ENCODE measurements at places on chromosomes 16 and 17.

GRCh38 chr16:46972429-46973206 is 856 bp downstream of the DNAJA2 start:
- DNase-seq: peak; percentile 10

GRCh38 chr17:69451416-69452394 is 37.2 kb downstream of the MAP2K6 start:
- DNase-seq: no peak

- DNase-seq: no peak
These were observed 41.9 kb upstream of the SKAP1 start for GRCh38 chr17:48471817-48472410.

GRCh38 chr17:65495122-65496055 is 66.1 kb downstream of the AXIN2 start:
- DNase-seq: no peak

DNA sequence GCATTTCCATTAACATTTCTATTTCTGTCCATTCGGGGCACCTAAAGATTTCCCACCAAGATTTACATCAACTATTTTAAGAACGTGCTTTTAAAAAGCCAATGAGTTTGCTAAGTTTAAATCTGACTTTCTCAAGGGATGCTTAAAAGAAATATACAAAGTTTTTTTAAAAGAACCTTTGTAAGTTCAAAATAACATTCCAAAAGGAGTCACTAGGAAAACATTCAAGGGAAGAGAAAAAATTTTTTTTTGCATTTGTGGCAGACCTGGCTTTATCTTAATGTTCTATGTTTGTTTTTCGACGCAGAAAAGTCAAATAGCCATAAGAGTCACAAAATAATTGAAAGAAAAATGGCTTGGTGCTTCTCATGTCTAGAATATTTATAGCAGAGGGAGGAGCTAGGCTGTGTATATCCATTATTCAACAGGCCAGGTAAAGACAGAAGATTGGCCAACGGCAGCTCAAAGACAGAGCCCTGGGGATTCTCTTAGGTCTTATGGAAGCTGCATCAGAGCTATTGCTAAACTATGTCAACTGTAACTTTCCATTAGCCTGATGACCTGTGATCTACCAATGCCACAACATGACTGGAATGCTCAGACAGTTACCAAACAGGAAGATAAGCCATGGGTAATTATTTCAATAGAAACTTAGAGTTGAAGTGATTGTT is 37.8 kb upstream of the MYOCD start:
- DNase-seq: no peak

- no peak for DNase-seq
These were observed 12.7 kb upstream of the FOXN1 start for GRCh38 chr17:28493460-28493859.

- DNase-seq: no peak
These were observed 25.6 kb downstream of the GOSR2 start for GRCh38 chr17:46948544-46948943.

DNA sequence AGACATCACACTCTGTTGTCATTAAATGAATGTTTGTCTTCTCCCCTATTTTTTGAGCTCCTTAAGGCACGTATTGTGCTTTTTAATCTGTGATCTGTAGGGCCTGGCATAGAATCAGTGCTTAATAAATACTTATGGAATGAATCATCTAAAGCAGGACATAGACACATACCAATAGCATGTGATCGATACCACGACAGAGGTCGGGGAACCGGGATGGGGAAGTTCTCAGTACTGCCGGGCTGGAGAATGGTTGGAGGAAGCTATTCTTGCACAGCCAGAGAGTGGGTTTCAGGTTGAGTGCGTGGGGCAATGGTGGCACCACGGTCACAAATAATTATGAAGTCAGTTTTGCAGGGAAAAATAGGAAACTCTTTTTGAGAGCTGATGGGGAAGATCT is 26.8 kb downstream of the NLRP1 start:
- no peak for DNase-seq

DNA sequence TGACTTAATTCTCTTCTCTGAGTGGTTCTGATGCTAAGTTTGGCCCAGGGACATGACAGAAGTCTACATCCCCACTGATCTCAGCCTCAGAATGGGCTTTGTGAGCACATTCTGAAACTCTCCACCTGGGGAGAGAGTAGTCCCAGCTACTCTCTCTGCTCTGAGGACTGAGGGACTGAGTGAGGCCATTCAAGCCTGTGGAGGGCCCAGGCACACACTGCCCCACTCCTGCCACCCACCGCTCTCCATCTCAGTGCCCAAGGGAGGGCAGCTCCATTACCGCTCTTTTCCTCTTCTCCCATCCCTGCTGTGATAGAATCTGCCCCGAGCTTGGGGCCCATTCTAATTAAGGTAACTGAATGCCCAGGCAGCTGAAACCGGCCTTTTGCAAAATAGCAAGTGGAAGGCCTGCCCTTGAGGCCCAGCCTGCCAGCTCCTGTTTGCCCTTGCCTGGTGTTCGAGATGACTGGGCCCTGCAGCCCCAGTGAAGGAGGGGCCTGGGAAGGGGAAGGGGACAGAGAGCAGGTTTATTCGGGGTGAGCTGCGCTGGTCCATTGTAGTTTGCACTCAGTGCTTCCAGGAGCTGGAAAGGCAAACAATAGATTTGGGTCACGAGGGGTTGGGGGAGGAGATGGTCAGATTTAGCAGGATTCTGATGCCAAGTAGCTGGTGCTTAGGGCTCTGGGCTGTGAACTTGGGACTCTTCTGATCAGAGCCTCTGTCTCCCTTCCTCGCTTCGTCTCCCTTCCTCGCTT is 76.2 kb downstream of the RAB11FIP4 start:
- no peak for DNase-seq

DNA sequence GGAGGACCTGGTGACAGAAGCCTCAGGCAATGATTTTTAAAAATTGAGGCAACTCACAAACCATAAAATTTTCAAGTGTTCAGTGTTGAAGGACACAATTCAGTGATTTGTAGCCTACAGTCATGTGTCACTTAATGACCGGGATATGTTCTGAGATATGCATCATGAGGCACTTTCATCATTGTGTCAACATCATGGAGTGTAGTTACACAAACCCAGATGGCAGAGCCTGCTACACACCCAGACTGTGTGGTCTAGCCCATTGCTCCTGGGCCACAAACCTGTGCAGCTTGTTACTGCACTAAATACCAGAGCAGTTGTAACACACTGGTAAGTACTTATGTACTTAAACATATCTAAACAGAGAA is 1.6 kb downstream of the PRSS41 start:
- DNase-seq: peak; percentile 61

- peak; percentile 60 for DNase-seq
These were observed 138.7 kb downstream of the GAS7 start for GRCh38 chr17:10059684-10060211.

DNA sequence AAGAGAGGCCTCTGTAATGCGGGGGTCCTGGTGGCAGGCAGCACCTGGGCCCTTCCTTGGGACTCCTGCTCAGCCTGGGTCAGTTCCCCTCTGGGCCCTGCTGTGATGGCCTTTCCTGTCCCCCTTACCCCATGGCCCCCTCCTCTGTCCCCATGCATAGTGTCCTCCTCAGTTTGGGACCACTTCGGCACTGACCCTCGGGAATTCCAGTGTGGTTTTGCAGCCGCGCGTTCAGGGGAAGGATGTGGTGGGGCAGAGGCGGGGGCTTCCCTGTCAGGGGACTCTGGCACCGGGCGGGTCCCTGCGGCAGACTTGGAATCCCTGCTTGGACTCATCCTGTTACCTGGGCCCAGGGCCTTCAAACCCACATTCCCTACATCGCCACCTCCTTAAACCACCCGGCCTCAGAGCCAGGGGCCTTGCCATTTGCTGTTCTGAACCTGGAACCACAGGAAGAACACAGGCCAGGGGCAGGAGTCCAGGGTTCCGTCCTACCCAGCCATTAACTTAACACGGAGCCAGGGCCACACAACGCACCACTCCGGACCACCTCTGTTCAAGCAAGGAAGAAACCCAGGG is 31.4 kb upstream of the EIF1 start:
- DNase-seq: no peak

DNA sequence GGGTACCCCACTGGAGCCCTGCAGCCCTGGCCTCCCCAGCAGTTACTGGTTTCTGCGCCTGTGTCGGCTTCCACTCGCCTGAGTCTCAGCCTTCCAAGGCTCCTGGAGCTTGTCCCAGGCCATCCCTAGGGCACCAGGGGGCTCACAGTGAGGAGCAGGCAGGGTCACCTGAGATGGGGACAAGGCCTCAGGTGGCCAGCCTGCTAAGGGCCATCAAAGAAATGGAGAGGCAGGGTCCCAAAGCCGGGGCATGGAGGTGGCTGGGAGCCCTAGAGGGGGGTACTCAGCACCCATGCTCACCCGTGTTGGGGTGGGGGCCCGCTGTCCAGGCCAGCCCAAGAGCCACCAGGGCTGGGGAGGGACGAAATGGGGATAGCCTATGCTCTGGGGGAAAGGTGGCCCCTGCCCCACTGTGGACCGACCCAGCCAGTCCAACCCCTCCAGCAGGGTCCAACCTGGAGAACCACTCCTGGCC is 1.3 kb downstream of the FASN start:
- DNase-seq: no peak

DNA sequence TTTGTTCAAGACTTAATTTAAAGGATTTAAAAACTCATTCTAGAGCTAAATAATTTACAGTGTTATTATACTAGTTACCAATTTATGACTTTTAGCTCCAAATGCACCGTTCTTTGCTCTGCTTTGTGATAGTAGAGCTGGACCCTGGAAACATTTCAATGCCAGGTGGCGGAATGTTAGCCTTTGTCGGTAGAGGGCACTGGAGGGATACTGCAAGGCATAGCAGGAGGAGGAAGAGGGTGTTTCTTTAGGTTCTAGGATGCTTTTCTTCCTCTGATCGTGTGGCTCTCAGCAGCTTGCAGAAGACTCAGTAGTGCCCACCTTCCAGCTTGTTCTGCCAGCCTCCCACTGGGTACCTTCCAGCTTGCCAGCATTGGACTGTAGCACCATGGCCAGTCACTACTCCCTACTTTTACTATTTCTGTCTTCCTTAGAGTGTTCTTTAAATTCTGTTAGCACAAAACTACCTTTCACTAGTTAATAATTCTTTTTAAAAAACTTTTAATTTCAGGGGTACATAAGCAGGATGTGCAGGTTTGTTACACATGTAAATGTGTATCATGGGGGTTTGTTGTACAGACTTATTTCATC is 325.3 kb downstream of the UTP18 start:
- DNase-seq: no peak

DNA sequence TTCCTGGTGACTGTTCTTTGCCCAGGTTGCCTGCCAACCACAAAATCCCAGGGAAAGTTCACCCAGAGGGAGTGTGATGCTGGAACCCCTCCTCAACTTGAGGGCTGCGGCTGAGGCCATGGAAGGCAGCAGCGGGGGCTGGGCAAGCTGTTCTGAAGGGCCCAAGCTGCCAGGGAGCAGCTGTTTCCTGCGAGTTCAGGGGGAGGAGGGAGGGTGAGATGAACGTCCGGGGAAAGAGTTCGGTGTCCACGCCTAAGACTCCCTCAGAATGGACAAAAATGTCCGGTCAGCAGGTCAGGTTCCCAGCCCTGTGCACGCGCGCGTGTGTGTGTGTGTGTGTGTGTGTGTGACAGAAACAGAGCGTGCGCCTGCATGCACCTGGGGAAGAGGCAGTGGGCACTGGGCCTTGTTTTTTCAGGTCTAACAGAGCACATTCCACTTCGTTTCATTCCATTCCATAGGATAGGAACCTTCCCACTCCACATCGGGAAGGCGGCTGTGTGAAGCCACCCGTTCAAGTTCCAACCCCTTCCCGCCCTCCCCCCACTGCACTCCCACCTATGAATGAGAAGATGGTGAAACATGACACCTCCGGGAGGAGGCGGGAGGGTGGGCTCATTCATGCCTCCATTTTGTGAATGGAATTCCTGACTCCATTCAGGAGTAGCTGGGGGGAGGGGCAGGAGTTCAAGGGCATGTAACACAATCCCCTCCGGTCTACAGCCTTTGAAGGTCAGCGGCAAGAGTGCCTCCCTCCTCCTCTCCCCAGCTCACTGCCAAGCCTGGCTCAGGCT is 15.7 kb downstream of the ETV4 start:
- no peak for DNase-seq
